ENCODE measurements at places on chromosomes 5 and 9. TPM values are rescaled to one million over a fixed set of nuclear protein-coding genes. Genes with fewer than 3 reads are reported as not detected.

DNA sequence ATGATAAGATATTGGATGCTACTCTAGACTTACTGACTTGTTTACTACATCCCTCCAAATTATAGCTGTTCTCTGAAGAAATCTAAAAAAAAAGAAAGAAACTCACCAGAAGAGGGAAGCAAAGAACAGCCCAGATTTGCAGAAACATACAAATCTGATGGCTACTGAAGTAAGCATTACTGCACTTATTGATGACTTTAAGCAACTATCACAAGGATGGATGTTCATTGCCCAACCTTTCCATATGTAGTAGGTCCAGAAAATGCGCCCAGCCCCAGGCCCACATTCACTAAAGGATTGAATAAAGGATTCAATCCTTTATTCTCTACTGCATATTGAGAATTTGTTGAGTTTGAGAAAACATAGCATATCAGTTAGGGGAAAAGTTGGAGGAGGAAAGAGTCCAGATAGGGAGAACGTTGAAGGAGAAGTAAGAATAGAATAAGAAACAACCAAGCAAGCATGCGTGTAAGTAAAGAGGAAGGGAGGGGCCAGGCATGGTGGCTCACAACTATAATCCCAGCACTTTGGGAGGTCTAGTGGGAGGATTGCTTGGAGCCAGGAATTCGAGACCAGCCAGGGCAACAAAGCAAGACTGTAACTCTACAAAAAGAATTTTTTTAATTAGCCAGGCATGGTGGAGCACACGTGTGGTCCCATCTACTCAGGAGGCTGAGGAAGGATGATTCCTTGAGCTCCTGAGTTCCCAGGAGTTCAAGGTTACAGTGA lies 33.8 kb upstream of the DTWD2 start:
- peaks cover 5% of the 10 kb centered on the region for H3K4me1 ChIP-seq
- peak; percentile 40 for DNase-seq
- no peak overlapping the region for H3K27ac ChIP-seq
- H3K4me3 ChIP-seq = no peak overlapping the region

DNA sequence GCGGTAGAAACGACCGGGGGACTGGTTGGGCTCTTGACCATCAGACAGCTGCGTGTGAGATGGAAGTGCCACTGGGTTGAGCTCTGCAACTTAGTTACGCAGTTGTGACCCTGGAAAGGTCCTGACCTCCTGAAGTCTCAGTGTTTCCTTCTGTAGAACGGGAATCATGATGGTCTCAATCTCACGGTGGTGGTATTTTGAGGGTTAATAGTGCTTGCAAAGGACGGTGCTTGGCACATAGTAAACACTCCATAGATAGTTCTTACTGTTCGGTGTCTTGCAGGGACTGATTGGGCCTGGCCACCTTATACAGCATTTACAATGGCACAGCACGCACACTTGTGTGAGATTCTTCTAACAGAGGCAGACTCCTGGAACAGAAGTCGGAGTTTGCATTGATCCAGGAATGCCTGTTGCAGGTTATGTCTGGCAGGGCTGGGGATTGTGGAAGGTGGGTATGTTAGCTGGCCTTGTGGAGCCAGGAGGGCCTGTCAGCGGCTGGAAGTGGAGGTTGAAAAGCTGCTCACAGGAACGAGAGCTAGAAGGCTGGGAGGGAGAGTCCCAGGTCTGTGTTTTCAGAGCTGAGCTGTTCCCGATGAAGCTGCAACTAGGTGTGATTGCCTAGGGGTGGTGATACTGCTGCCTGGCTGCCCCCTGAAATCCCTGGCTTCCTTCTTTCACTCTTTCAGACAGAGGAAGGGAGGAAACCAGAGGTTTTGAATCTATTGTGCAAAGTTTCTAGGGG lies 962 bp upstream of the TXN start:
- H3K4me3 ChIP-seq = peak overlapping the region; percentile 85
- peak overlapping the region; percentile 89 for H3K27ac ChIP-seq
- DNase-seq = no peak
- H3K4me1 ChIP-seq = peaks cover 11% of the 10 kb centered on the region
- no peaks in the 10 kb centered on the region for H3K27me3 ChIP-seq

GRCh38 chr5:388266-389196 lies 54.4 kb upstream of the EXOC3 start:
- no peak for DNase-seq
- H3K27me3 ChIP-seq = no peaks in the 10 kb centered on the region
- H3K27ac ChIP-seq = no peak overlapping the region
- peaks cover 8% of the 10 kb centered on the region for H3K4me1 ChIP-seq
- H3K4me3 ChIP-seq = no peak overlapping the region

ARSI gene
- 0.76 TPM for total RNA-seq

OR13F1 gene
- not detected for total RNA-seq

DNA sequence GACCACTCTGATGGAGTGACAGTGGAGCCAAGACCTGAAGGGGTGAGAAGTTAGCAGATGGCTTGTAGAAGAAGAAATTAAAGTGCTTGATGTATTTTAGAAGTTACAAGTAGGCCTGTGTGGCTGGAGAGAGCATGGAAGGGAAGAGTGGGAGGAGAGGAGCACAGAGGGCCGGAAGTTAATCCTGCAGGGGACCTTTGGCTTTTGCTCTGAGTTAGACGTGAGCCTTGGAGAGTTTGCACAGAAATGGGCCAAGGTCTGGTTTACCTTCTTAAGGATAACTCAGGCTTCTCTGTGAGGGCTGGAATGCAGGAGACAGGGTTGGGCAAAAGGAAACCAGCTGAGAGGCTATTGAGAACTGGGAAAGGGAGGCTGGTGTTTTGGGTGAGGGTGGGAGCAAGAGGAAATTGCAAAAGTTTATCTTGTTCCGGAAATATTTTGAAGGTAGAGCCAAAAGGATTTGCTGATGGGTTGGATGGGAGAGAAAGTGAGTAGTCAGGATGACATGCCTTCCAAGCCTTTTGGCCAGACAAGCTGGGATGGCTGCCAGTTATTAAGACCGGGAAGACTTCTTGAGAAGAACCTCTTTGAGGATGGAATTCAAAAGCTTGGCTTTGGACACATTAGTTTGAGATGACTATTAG lies 17.5 kb upstream of the F2RL1 start:
- no peak overlapping the region for H3K27ac ChIP-seq
- no peak overlapping the region for H3K4me3 ChIP-seq
- no peaks in the 10 kb centered on the region for H3K36me3 ChIP-seq
- no peaks in the 10 kb centered on the region for H3K27me3 ChIP-seq

DNA sequence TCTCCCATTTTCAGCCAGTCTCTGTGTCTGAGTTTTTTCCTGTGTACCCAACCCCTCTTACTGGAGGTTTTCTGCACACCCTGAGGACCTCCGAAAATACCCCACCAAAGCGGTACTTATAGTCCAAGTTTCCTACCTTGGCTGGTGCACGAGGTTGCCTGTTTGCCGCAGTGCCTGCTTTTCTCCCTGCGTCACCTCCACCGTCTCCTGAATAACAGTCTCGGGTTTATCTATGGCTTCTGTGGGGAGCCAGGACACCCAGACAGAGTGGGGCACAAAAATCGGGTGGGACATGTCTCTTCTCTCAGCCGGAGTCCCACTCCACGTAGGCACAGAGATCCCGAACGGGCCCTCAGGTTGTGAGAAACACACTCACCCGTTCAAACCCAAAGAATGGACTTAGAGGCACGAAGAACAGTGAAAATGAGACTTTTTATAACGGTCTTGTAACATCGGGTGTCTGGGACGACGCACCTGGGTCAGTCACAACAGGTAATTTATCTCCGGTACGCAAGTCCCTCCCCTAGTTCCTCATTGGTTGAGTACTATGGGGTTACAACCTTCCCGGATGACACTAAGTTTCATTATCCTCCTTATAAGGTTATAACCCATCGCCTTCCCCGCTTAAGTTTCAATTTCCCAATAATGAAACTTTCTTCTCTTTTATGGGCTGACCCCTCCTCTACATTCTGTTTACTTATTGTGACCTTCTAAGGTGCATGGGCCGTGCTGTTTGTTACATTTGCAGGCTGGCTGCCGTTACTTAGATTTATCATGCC lies 970.2 kb upstream of the COX7C start:
- H3K27ac ChIP-seq = no peak overlapping the region
- H3K4me1 ChIP-seq = no peaks in the 10 kb centered on the region
- DNase-seq = no peak
- H3K36me3 ChIP-seq = no peaks in the 10 kb centered on the region
- H3K27me3 ChIP-seq = no peaks in the 10 kb centered on the region

PCDHAC2 gene
- total RNA-seq = 0.38 TPM

DNA sequence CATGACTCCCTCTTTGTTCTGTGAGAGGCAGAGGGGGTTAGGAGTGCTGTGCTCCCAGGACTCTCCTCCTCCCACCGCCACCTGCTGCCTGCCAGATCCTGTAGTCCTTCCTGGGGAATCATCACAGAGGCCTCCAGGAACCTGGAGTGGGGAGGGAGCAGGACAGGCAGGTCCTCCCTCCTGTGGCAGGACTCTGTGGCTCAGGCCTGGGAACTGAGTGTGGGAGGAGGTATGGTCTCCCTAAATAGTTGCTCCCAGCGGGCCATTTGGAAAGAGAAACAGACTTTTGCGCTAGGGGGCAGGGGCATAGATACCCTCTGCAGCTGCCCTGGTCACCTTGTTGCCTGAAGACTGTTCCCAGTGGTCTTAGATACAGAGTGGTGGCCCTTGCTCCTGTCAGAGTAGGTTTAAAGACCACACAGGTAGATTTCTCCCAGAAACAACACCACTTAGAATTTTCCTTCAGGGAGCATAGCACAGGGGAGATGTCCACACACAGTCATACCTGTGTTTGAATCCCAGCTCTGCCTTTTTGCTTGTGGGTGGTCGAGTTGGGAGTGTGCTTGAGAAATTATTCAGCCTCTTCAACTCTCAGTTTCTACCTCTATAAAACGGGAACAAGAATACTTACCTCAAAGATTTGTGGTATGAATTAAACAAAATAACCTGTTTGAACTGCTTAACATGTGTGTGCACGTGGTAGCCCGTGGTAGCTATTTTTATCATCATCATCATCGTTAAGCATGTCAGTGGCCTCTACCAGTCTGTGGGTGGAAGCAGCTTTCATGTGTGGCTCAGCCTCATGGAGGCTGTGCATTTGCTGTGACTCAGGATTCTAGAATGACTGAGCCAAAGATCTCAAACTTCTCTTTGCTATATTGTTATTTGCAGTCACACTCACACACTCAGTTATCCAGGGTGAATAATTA lies 55.8 kb downstream of the SLC22A5 start:
- H3K27ac ChIP-seq = peak overlapping the region; percentile 54
- no peaks in the 10 kb centered on the region for H3K27me3 ChIP-seq
- peaks cover 46% of the 10 kb centered on the region for H3K36me3 ChIP-seq
- peaks cover 100% of the 10 kb centered on the region for H3K4me1 ChIP-seq
- no peak for DNase-seq
- H3K4me3 ChIP-seq = no peak overlapping the region

DNA sequence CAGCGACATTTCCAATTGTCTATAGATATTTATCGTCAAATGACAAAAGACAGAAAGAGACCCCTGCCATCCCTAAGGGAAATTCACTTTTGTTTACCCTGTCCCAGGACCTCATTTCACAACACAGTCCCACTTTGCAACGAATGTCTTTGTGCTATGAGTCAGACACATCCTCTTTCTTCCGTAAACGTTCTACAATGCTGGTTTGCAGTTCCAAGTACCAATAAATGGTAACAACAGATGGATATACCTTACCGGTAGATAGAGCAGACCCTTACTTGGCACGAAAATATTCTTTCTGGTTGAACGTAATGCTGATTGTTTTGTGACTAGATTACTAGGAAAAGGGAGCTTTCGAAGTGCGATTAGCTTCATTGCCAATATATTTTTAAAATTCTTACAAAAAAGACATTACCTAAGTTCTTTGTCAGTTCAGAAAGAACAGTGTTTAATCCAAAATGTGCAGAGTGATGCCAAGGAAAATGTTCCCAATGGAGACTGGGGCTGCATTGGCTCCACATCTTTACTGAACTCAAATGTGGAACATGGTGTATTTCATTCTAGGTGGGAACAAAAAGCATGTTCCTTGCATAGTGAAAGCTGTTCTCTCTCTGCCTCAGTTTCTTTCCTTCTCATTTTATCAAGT lies 202.5 kb upstream of the SLC27A6 start:
- H3K27me3 ChIP-seq = no peaks in the 10 kb centered on the region
- no peak for DNase-seq
- H3K4me1 ChIP-seq = no peaks in the 10 kb centered on the region

GRCh38 chr9:123453076-123453667 lies 97.2 kb downstream of the CRB2 start:
- H3K27me3 ChIP-seq = no peaks in the 10 kb centered on the region
- H3K4me3 ChIP-seq = no peak overlapping the region
- no peaks in the 10 kb centered on the region for H3K36me3 ChIP-seq
- DNase-seq = no peak
- no peaks in the 10 kb centered on the region for H3K4me1 ChIP-seq
- no peak overlapping the region for H3K27ac ChIP-seq

- H3K27ac ChIP-seq = no peak overlapping the region
- no peaks in the 10 kb centered on the region for H3K36me3 ChIP-seq
- H3K4me1 ChIP-seq = no peaks in the 10 kb centered on the region
- no peak for DNase-seq
These were observed 58.4 kb upstream of the RAPGEF1 start for GRCh38 chr9:131798246-131798645.

DNA sequence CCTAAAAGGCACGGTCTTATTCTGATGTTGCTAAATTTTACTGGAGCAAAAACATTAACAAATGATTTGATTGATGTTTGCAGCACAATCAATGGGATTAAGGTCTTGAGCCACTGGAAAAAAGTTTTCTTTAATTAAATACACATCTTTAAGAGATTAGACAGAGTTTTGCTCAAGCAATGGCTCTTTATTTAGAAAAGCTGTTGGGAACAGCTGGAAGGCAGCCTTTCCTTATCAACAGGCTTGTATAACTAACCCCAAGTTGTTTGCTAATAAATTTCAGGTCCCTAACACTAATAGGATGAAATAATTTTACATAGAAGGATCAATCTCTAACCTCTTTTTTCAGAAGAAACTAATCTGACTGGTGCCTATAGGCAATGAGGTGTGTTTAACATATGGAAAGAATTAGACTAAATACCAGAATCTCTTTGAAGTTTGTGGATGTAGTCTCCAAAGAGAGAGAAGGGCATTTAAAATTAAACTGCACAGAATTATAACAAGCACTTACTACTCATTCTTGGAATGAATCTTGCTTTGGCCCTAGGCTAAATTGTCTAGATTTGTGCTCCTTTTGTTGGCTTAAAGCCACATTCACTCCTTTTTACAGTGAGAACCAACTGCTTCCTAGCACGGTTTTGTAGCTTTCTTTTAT lies 67.3 kb upstream of the TNFAIP8 start:
- no peaks in the 10 kb centered on the region for H3K27me3 ChIP-seq
- H3K4me3 ChIP-seq = peak overlapping the region; percentile 33
- H3K27ac ChIP-seq = no peak overlapping the region
- DNase-seq = no peak
- H3K36me3 ChIP-seq = peaks cover 19% of the 10 kb centered on the region

PIP5KL1 gene
- 0.33 TPM for total RNA-seq

GCNT4 gene
- total RNA-seq = 22.9 TPM

GRCh38 chr5:126846344-126846743 lies 69.4 kb downstream of the LMNB1 start:
- H3K4me3 ChIP-seq = no peak overlapping the region
- peaks cover 5% of the 10 kb centered on the region for H3K4me1 ChIP-seq
- H3K27ac ChIP-seq = peak overlapping the region; percentile 40
- H3K36me3 ChIP-seq = peaks cover 3% of the 10 kb centered on the region
- no peaks in the 10 kb centered on the region for H3K27me3 ChIP-seq

SLC45A2 gene
- total RNA-seq = not detected

BARHL1 gene
- not detected for total RNA-seq
